ENCODE measurements at places on chromosomes 1 and 21.

- no peak for DNase-seq
These were observed 1421.7 kb downstream of the KCNT2 start for GRCh38 chr1:195186544-195186943.

DNA sequence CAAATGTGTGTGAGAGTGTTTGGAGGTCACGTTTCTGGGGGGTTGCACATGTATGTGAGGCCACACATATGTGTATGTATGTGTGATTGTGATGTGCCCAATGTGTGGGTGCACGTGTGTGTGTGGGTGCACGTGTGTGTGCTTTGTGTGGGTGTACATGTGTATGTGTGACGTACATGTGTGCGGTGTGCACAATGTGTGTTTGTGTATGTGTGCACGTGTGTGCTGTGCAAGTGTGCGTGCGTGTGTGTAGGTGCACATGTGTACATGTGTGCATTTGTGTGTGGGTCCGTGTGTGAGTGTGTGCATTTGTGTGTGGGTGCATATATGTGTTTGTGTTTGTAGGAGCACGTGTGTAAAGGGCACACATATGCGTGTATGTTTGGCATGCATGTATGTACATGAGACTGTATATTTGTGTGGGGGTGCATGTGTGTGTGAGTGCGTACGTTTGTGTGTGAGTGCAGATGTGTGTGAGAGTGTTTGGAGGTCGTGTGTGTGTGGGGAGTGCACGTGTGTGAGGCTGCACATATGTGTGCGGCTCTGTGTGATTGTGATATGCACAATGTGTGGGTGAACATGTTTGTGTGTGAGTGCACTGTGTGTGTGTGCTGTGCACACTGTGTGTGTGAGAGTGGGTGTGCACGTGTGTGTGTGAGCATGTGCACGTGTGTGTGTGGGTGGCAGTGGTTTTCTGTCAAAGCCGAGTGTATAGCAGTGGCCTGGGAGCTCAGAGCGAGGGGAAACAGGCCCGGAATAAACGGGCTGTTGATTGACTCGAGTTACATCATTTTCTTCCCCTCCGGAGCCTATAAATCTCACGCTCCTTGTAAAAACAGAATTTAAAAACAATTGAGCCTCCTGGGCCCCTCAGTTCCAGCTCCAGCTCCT lies 132.7 kb upstream of the ARHGEF16 start:
- DNase-seq, result no peak

DNA sequence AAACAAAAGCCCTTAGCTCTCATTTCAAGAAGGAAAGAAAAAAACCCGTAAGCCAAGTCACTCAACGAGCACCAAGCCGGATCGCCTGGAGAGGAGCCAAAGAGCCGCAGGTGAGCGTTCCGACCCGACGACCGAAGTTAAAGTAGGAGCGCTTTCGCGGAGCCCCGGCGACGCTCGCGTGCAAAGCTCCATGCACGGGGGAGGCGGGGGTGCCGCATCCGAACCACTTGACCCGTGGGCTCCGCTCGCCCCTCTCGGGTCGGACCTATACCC lies 382 bp downstream of the GPBP1L1 start:
- peak; percentile 17 for DNase-seq

DNA sequence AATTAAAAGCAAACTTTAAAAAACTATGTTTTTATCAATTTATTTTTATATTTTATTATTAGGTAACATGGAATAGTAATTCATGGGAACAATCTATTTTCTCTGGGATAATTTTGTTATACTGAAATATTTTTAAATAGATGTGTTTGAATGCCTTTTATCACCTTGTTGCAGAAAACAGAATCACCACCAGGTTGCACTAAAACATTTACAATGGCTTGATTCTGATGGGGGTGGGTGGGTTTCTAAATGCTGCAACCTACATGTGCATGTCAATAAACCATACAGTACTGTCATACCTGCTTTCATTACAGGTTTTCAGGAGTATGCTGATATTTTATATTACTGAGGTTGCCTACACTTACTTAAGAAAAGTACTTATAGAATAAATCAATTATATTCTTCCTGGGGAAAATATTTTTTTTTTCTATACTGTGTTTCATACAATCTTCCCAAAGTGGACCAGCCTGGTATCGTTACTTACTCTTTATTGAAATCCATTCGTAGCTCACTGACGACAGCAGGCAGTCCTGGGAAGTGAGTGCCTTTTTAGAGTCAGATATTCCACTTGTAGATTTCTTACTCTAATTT lies 132.8 kb downstream of the PTPRC start:
- DNase-seq, result no peak

DNA sequence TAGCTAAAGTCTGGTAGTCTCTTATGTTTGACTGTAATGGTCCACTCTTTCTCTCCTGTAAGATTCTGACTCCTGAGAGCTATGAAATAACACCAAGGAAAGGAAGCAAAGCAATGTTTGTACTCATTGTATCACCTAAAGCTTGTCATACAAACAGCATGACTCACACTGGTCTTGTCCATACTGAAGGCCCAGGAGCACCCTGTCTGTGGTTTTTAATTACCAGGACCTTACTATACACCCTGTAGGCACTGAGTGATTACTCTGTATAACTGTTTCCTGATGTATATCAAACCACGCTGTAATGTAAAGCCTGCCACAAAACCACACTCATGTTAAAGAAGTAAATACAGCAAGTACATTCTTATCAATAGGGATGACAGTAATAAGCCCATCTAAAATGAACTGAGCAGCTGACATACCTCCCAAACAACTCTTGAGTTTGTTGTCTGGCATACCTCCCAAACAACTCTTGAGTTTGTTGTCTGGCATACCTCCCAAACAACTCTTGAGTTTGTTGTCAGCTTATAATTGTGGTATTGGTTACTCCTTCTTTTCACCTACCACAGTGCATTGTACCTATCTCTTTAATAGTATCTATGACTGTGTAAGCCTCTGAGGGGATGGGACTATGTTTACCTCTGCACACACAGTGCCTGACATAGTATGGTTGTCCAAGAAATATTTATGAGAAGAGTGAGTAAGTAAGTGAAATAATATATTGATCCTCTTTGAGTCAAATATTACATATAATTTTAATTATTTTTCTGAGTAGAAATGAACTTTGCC lies 11.6 kb upstream of the TNFSF18 start:
- DNase-seq, result no peak

DNA sequence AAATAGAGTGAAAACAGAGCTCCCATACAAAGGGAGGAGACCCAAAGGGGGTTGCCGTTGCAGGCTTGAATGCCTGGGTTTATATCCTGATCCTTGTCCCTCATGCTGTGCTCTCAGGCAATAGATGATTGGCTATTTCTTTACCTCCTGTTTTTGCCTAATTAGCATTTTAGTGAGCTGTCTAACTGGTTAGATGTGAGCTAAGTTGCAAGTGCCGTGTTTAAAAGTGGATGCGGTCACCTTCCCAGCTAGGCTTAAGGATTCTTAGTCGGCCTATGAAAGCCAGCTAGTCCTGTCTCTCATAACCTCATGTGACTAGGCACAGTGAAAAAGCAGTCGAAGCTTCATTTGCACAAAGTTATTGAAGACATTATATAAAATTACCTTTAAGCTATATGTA lies 356.7 kb upstream of the TMPRSS15 start:
- no peak for DNase-seq

- no peak for DNase-seq
These were observed 56.2 kb downstream of the TAS1R2 start for GRCh38 chr1:18803151-18803791.

- no peak for DNase-seq
These were observed 55.6 kb upstream of the GPR153 start for GRCh38 chr1:6316240-6317097.

GRCh38 chr1:70426154-70427131 lies 15.4 kb downstream of the CTH start:
- no peak for DNase-seq

DNA sequence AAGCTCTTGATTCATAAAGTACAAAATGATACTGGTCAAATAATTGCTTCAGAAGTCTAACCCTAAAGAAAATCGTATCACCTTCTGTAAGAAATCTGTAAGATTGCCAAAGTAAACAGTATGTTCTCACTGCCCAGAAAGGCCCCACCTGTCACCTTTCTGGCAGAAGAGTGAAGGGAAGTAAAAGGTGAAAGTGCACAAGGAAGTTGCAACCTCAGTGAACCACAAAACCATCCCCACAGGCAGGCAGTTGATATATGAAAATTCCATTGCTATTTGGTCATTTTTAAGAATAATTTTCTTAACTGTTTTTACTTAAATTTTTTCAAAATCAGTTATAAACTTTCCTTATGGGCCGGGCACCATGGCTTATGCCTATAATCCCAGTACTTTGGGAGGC lies 48.5 kb upstream of the FBXO28 start:
- DNase-seq, result no peak

DNA sequence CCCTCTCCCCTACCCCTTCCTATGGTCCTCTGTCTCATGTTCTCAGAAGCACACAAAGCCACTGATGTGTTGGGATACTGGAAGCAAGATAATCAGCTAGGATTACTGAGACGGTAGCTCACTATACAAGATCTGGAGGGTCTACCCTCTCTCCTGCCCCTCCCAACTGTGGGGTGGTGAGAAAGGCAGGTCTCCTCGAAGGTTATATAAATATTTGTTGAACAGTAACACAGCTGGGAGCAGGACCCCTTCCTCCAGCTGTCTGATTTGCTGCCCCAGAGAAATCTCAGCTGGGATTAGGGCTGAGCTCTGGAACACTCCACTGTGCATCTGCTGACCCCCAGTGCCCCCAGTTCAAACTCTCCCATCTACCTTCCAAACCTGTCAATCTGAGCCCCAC lies 94.2 kb upstream of the IPO9 start:
- no peak for DNase-seq

DNA sequence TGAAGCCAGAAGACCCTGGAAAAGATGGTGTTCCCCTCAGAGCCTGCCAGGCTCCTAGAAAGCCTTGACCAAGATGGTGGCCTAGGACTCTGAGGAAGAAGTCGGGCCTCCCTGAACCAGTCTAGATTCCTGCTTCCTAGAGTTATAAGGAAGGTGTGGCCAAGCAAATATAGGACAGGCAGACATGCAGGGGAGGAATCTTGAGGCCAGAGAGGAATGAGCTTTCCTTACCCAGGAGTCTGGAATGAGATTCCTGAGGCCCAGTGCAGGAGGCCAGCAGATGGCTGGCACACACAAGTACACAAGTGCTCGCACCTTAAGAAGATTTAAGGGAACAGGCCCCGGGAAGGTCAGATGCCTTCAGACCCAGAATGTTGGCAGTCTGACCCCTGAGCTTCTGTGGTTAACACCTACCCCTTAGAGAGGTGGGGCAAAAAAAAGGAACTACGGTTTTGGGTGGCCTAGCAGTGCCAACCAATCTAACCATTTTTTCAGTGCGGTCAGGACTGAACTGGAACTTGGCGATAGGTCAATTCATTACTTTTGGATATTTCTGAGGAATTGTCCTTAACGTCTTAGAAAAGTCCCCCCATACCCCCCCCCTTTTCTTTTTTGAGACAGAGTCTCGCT lies 73.3 kb downstream of the MDM4 start:
- DNase-seq, result no peak

DNA sequence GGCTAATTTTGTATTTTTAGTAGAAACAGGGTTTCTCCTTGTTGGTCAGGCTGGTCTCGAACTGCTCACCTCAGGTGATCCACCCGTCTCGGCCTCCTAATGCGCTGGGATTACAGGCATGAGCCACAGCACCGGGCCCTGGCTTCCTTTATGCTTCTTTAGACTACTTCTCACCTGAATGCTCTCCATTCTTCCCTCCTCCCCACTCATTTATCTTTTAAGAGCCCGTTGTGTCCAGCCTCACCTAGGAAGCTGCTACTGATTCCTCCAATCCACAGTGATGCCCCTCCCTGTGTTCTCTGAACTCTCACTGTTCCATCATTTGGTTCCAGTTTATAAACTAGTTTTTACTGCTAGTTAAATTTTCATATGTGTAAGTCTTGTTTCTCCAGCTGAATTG lies 44.9 kb upstream of the NR5A2 start:
- no peak for DNase-seq

DNA sequence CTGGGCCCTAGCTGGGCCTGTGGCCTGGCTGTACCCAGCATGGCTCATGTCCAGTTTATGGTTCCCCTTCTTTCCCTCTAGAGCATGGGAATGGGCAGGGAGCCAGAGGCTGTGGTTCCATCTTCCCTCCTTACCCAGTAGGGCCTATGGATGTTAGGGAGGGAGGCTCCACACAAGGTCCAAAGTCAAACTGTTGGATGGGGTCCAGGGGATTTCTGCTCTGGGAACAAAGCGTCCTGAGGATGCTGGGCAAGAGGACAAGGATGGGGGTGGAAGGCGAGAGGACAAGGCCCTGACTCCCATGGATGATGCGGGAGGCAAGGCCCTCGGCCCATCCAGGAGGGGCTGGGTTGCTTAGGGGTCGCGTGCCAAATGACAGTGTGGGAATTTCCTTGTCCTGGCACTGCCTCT lies 17.3 kb downstream of the CSF1 start:
- no peak for DNase-seq

DNA sequence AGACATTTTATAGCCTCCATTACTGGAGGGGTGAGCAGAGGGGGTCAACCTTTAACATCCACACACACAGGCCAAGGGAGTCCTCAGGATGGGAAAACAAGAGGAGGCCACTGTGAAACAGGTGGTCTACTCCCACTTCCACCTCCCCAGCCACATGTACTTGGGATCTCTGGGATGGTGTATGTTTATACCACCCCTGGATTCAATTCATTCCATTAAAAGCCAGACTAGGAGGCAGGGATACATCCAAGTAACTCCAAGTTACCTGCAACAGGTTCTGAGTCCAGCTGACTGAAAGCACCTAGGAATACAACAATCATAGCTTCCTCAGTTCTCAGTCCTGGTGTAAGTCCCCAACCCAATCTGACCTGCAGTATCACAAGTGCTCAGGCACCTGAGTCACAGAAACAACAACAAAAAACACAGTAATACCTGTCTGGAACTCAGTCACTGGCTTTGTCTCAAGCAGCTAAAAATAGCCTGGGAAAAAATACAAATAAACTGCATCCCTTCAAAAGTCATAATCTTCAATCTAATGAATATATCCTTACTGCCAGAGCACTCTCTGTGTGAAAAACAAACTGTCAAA lies 9.8 kb downstream of the ERI3 start:
- DNase-seq, result no peak

DNA sequence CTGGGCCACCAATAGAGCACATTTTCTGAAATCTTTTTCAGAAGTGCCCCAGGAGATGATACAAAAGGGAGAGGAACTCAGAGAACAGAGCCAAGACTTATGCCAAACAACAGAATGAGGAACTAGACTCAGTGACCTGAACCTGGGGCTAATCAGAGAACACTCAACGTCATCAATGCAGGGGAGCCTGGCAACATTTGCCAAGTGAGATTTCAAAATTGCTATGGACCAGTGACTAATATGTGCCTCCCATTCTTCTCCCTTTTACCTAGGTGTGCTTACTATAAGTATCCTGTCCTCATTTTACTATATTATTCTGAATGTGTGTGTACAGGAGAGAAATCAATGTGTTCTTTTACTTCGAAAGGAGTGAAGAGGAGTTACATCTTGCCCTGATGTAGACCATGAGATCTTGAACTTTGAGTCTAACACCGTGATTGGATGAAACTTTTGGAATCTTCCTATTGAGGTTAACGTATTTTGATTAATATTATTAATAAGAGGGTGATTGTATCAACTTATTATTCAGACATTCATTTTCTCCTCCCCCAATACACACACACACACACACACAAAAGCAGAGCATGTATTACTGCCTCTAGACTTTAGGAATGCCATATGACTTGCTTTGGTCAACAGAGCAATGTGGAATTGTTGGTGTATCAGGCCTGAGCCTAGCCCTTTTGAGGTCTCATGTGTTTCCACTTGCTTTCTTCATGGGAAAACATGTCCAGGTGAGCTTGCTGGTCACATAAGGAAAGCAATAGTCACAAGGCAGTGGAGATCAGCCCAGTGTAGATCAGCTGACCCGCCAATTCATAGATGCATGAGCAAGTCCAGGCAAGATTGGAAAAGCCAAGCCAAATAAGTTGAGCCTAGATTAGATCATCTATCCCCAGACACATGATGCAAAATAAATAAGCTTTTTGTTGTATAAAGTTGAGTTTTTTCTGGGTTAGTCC lies 80.3 kb upstream of the ETS2 start:
- DNase-seq, result no peak
